SK-N-SH treated with all-trans-retinoic acid at 6 μM for 48 hours (cell line): ENCODE measurements at places on chromosomes 12 and 14.

- ATAC-seq = no peak
These were observed 146.1 kb upstream of the NOS1 start for GRCh38 chr12:117507548-117507947.

- no peak for ATAC-seq
These were observed 11.4 kb downstream of the MCRS1 start for GRCh38 chr12:49556391-49557186.

GRCh38 chr12:54593135-54593534 lies 4.7 kb upstream of the PPP1R1A start:
- ATAC-seq = no peak

DNA sequence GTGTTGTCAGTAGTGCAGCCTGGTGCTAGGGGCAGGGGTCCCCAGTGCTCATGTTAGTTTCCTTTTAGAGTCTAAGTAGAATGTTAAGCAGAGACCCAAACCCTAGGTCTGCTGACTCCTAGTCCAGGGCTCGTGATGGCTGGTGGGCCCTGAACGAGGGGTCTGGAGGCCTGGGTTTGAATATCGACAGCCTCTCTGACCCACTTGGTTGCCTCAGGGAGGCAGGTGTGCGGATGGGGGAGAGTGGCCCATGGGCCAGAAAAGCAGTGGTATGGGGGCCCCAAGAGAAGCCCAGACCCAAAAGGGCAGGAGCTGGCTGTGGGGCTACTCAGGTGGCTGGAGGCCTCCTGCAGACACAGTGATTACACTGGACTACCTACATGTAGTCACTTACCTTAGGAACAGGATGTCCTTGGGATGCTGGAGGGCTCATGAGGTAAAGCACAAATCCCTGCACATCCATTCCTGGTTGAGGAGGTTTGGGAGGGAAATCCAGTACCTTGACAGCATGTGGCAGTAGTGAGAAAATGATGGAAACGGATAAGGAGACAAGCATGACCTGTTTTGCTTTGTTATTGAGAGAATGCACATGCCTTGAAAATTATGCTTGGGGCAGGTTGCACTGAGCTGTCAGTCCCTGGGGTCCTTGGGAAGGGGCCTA lies 1.7 kb upstream of the SLC25A29 start:
- ATAC-seq = no peak

DNA sequence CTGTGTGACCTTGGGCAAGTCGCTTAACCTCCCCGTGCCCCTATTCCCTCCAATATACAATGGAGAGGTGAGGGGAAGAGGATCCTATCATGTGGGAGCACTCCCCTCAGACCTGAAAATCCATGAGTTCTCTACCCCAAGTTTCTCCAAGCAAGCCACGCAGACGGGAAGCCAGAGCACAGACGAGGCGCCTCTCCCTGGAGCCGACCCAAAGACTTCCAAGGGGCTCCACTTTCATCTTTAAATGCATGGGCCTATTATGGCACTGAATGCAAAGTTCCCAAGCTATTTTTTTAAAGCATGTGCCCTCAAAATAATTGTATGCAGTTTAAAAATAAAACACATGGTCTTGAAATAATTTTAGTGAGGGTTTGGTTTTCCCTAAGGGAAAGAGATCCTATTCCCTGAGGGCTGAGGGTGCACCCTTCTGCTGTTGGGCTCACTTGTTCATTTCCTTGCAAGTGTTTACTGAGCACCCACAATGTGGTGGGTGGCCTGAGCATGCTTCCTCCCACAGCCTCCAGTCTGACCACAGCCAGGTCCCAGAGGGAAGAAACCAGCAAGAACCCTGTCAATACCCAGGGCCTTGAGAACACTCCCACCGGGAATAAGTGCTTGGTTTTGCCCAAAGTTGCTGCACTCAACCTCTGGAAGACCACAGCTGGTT lies 14.6 kb downstream of the CMKLR1 start:
- ATAC-seq = no peak

DNA sequence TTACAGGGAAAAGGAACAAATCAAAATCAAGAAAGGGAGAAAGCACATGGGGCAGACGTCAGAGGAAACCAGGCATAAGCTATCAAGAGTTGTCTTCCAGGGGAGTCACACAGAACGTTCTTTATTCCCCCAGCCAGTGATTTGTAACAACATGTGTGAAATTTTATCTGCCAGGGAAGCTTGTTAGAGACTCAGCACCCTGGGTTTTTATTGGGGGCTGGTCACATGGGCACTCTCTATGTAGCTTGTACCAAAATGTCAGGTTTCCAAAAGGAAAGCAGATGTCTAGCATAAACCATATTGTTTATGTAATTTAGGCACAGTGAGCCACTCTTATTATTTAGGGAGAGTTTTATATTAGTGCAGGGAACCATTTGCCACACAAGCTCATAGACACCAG lies 440.4 kb upstream of the DCN start:
- ATAC-seq = no peak

GRCh38 chr12:123532808-123533649 lies 490 bp downstream of the RILPL1 start:
- ATAC-seq = peak; percentile 65

DNA sequence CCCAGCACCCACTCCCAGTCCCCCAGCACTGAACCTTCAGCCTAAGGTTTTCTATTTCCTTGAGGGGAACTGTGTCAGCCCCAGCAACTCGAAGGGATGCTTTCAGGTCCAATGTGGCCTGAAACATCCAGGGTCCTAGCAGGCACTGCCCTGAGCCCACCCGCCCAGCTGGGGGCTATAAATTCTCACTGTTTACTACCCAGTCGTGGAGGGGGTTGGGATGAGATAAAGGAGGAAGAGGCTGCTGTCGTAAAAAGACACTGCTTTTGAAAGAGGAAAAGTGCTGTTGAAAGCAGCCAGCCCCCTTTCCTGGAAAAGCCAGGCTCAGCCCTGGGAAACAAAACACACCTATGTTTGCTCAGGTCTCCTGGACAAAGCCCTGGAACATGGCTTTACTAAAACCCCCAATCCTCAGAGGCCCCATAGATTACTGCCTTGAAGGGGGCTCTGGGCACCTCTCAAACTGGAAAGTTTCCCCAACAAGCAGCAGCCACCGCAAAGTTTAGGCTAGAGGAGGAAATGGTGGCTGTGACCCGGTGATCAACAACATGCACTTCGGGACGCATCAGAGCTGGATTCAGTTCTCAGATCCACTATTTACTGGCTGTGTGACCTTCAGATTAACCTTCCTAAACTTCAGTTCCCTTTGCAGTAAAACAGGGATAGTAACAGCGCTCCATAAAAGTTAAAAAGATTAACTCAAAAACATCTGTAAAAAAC lies 51.0 kb downstream of the ACTN1 start:
- no peak for ATAC-seq

DNA sequence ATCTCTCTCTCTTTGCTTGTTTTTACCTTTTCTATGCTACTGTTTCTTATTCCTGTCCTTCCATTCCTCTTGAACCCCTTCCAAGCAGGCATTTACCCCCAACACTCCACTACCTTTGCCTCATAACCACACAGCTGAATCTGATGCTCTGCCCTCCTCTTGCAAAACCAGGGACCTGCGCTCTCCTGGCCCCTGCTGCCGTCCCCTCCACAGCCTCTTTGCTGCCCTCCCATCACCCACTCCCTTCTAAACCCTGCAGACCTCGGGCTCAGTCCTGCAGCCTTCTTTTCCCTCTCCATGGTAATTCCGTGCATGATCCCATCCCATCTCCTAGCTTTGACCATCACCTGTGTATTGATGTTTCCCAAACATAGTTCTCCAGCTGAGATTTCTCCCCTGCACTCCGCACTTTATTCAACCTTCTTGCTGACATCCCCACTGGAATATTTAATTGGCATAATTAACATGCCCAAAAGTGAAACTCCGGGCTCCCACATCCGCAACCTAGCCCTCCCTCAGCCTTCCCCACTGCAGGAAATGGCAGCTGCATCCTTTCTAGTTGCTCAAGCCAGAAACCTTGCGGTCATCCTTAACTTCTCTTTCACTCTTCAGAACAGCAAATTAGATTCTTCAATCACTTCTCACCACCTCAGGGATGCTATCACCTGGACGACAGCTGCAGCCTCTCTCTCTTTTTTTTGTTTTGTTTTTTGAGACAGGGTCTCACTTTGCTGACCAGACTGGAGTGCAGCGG lies 16.0 kb downstream of the FIGNL2 start:
- no peak for ATAC-seq

DNA sequence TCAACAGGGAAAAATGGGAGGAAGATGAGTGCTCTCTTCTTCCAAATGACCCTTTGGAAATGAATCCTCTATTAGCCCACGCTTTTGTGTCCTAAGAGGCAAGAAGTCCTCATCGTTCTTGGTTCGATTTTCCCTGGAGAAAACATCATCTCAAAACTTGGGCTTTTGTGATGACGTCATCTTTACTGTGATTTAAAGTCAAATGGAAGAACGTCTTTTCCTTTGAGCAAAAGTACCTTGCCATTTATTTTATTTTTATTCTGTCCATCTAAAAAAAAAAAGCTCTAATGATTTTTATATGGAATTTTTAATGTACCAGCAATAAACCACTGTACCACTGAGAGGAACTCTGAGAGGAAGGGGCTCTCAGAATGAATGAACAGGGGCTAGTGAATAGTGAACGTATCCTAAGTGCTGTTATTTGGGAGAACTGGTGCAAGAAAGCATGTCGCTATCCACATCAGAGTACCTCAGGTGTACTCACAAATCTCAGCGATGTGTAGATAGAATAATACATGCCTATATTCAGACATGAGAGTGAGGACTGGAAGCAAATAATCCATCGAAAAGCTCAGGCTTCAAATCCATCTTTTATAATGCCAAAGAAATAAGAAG lies 124.8 kb downstream of the HMGA2 start:
- ATAC-seq = no peak

DNA sequence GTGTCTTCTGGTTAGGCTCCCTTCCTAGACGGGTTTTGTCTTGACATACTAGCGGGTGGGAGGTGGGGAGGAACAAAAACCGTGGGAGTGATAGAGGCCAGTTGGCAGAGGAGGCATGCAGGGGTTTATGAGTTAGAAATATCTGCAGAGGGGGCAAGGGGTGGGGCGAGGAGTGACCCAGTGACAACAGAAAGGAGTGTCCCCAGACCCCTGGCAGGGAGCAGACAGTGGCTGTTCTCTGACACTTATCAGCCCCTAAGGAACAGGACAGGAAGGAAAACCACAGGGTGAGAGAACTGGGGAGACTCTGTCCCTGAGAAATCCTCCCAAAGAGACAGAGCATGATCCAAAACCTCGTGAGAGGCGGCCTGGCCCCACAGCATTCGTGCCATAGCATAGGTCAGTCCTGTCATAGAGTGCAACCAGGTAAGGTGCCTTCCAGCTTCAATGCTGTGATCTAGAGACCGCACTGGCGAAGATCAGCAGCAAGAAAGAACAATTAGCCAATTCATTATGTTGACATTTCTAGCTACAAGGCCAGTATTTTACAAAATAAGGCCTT lies 141.4 kb downstream of the CRADD start:
- no peak for ATAC-seq

- no peak for ATAC-seq
These were observed 583 bp downstream of the DNAH10 start for GRCh38 chr12:123762715-123763052.

GRCh38 chr12:6124411-6125309 lies at the start of gene VWF:
Gene VWF (minus strand): TSS chr12:6124670. CDS start chr12:6123196, 1,474 bp downstream.
- no peak for ATAC-seq

GRCh38 chr14:71444030-71444822 lies 488.0 kb upstream of the RGS6 start:
- ATAC-seq = no peak

DNA sequence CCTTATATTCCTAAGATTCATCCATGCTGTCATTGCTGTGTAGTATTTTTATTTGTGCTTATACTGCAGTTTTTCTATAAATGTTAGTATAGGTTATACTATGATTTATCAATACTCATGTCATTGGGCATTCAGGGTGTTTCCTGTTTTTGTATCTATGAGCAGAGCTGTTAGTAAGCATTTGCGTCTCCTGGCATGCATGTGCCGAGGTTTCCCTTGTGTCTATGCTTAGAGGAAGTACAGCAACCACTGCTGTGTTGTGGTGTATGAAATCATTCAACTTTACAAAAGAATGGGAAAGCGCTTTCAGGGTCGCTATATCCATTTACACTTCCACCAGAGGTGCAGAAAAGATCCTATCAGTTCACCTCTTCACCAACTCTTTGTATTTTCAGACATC lies 122.7 kb downstream of the RGS6 start:
- no peak for ATAC-seq

DNA sequence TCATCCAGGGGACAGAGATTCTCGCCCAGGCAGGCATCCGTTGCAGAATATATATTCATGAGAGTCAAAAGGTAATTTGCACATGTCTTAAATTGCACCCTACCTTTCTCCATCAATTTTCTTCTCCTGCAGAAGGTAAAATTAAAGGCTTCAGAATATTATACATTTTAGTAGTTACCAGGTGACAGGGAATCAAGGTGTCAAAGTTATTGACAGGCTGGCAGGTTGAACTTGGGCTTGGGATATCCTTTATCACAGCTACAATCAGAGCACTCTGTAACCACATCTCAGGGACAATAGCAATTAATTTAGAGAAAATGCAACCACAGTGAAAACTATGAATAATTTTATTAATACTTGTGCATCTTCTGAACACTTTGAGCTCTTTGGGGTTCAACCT lies 66.9 kb upstream of the GSC start:
- no peak for ATAC-seq

- no peak for ATAC-seq
These were observed 372.2 kb downstream of the GXYLT1 start for GRCh38 chr12:41772478-41772877.

DNA sequence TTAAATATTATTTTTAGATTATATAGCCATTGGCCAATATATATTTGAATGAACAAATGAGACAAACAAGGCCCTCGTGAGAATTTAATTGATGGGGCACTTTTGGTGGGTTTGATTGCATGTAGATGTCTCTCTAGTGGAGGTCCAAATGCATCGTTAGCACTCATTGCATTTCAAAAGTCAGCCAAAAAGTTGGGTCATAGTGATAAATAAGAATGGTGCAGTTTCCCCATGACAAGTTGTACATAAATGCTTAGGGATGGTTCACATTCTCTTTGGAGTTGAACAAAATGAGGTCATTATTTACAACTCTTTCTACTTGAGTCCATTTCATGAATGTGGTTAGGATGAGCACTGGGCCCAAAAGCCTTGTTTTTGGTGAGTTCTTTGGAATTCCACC lies 1.0 kb downstream of the BEST3 start:
- ATAC-seq = no peak
